Activated B cell treated with CpG ODN at 0.5 μM for 24 hours (primary cell): ENCODE measurements at places on chromosomes 1 and 21.

- DNase-seq = no peak
Observed at GRCh38 chr1:221824025-221824424, 82.1 kb upstream of the DUSP10 start.

DNA sequence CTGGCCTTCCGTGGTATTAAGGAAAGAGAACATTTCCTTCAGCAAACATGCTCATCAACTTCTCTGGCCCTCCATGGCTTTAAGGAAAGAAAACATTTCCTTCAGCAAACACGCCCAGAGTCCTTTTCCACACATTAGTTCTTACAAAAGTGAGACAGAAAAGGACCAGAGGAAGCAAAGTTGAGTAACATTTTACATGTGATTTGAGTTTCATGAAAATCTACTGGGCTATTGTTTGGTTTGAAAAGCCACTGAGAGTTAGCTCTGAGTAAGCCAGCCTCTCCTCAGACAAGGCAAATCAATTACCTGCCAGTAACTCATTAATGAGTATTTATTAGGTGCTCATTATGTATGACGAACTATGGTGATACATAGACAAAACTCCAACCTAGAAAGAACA is 78.0 kb downstream of the NID1 start:
- DNase-seq = no peak

DNA sequence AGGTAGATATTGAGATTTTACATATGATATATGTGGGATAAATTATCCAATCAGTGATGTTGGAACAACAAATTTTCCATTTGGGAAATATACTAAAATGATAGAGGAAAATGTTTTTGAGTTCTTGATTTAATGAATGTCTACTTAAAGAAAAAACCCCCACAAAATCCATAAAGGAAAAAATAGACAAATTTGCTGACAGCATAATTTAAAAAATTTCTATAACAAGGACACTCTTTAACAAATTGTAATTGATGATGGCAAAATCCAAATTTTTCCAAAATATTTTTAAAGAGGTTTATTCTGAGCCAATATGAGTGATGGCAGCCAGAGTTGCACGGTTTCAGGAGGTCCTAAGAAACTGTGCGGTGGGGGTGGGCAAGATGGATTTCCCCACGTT is 51.9 kb upstream of the RHOU start:
- DNase-seq = no peak

GRCh38 chr1:227544067-227545050 is 19.0 kb upstream of the ZNF678 start:
- no peak for DNase-seq
